ENCODE measurements at places on chromosomes 3 and 15.

GRCh38 chr3:101827211-101828174, 21.8 kb upstream of the NFKBIZ start:
- peak; percentile 87 for DNase-seq

- no peak for DNase-seq
Measured at GRCh38 chr3:147409143-147410115, at the start of gene ZIC1. ZIC1 (plus strand) TSS chr3:147409365; CDS start chr3:147410113, 748 bp downstream.

DNA sequence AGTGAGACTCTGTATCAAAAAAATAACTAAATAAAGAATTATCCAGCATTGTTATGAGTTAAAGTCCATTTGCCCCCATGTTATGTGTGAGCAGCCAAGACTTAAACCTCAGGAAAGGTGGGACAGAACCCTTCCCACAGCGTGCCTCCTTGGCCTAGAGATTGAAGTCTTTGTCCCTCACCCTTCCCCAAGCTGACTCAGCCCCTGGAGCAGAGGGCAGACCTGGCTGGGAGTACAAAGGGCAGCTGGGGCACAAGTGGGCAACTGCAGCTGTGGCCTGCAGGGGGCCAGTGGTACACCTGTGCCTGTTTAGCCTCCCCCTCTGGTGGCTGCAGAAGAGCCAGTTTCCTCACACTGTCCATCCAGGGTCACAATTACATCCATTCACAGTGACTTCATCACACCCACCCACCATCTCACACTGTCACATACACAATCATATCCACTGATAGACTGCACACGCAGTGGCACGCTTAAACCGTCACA, 940 bp upstream of the ACY1 start:
- DNase-seq, result peak; percentile 19

- DNase-seq, result peak; percentile 14
Measured at GRCh38 chr15:89399238-89400115, 64.9 kb upstream of the POLG start.

DNA sequence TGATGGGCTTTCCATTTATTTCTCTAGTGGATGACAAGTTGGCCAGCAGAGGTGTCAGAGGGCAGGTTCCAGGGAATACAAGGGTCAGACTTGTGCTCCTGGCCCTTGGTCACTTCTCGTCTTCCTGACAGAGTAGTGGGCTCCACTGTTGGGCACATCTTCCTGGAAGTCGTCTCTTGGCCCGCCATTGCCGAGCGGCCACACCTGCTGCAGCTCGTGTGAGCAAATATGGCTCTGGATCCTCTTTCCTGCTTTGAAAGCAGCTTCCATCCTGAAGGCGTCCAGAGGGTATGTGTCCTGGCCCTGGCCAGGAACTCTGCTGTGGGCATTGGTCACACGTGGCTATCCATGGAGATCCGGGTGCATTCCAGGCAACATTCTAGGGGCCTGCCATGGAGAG, 100.2 kb downstream of the SNRPN start:
- DNase-seq, result no peak

DNA sequence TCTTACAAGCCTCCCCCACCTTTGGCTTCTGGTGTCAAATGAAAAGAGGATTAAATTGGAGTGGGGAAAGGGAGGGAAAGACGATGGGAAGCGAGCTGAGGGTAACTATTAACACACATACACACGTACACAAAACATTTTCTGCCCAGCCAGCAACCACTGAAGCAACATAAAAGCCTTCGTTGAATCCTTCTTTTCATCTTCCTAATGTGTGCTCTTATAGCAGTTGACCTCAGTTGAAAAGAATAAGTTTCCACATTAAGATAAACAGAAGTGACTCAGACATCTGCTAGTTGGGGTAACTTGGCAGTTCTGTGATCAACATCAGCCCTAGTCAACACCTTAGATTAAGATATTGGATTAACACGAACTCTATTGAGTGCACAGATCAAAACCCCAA, 558.5 kb downstream of the MECOM start:
- DNase-seq, result no peak

GRCh38 chr3:49529567-49529966, 24.7 kb upstream of the BSN start:
- DNase-seq, result no peak

DNA sequence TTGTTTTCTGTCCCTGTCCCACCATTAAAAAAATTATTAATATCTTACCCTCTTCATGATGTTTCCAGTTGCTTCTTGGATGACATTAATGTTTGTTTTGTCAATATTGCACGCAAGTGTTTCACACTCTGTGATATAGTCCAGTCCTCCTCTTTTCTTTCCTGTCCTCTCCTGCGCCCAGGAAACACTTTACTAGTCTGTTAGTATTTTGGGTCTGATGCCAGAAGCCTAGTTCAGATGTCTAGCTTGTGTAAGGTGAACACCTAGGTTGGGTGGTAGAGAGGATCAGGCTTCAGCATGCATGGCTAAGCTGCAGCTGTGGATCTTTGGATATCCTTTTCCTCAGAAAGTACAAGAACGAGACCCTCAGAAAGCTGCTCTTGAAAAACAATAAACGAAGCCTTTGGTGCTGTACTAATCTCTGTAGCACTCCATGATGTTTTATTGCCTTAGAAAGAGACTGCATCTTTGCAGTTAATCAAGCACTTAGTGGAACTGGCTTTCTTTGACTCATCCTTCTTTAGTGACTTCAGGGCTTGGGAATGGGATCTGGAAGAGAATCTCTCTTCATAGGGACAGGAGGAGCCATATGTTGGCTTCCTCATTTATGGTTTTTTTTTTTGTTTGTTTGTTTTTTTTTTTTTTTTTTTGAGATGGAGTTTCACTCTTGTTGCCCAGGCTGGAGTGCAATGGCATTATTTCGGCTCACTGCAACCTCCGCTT, 253.4 kb downstream of the LPP start:
- DNase-seq, result no peak

DNA sequence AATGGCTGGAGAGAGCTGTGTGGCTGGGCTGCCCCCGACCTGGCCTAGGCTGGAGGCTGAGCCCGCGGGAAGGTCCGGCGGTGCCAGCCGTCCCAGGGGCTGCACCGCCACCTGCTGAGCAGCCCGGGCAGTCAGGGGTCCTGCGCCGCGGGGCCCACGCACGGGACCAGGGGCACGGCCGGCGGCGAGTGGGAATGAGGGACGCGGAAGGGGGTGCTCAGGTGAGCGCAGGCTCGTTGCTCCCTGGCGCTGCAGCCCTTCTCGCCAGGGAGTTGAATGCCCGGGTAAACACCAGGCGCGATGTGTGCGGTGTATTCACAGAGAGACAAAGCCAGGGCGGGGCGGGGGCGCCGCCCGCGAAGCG, 666 bp upstream of the SEMA3F start:
- no peak for DNase-seq

- DNase-seq, result no peak
Measured at GRCh38 chr3:61601831-61602230, 40.5 kb downstream of the PTPRG start.

- DNase-seq, result no peak
Measured at GRCh38 chr3:143975554-143976152, 4.0 kb downstream of the DIPK2A start.

GRCh38 chr3:10757021-10757820, 58.8 kb upstream of the SLC6A11 start:
- no peak for DNase-seq

DNA sequence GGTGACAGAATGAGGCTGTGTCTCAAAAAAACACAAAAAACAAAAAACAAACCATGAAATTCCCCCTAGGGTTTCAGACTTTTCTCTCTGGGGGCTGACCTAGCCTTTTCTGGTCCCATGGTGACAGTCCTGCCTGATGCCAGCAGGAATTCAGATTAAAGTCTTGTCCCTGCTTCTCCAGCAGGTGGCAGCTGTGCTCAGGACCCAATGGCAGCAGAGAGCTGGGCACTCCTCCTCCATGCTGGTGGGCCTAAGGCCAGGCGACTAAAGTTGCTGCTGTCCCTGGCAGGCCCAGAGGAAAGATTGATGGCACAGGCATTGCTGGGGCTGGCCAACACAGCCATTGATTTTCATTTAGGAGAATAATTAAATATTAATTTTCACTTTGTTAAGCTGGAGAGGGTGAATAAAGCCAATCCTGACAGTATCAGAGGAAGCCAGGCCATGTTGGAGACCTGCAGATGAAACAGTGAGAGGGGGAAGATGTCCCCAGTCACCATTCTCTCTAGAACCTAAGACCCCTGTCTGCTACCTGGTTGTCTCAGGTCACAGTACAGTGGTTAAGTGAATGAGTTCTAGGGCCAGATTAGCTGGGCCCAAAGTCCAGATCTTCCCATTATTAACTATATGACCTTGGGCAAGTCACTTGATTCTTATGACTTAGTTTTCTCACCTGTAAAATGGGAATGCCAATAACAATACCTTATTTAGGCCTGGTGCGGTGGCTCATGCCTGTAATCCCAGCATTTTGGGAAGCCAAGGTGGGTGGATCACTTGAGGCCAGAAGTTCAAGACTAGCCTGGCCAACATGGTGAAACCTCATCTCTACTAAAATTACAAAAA, 7.1 kb downstream of the CELF6 start:
- peak; percentile 56 for DNase-seq

DNA sequence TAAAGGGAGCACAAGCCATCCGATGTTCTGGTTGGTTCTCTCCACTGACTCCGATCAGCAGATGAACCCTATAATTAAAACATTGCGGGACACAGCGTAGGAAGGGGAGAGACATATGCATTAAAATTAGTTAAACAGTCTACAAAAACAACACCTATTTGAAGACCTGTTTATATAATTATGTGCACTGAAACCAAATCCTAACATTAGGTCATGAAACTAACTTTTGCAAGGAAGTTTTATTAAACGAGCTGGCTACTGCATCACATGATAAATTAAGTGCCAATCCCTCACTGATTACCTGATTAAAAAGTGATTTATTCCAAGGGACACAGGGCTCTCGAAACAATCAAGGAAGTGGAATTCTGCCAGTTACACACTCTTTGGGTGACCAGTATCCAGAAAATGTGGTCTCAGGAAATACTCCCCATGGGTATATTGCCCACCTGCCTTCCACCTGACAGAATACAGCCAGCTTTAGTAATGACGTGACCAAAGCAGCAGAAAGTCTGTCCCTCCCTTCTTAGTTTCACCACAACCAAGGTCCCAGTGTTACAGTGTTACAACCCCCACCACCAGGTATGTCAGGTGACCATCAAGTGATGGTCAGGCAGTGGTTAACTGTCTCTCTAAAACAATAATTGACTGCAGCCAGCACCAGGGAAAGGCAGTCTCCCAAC, 69.5 kb downstream of the HERC1 start:
- no peak for DNase-seq

GRCh38 chr15:98139337-98139736, 178.8 kb downstream of the ARRDC4 start:
- DNase-seq, result no peak

GRCh38 chr3:24793896-24794295, 299.2 kb upstream of the THRB start:
- no peak for DNase-seq

DNA sequence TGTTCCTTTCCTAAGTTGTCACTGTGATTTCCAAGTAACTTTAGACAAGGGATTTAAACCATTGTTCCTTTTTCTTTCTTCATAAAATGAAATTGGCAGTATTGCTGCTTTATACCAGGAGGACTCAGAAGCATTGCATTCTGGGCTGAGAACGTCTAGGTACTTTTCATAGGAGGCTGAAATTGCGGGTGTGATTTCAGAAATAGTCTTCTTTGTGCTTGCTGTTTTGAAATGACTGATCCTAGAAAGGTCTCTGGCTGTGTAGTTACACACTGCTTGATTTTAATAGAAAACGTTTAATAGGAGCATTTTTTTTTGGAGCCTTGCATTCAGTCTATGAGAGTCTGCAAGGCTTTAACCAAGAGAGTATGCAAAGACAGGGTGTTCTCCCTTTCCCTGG, 56.3 kb downstream of the PPM1L start:
- no peak for DNase-seq

DNA sequence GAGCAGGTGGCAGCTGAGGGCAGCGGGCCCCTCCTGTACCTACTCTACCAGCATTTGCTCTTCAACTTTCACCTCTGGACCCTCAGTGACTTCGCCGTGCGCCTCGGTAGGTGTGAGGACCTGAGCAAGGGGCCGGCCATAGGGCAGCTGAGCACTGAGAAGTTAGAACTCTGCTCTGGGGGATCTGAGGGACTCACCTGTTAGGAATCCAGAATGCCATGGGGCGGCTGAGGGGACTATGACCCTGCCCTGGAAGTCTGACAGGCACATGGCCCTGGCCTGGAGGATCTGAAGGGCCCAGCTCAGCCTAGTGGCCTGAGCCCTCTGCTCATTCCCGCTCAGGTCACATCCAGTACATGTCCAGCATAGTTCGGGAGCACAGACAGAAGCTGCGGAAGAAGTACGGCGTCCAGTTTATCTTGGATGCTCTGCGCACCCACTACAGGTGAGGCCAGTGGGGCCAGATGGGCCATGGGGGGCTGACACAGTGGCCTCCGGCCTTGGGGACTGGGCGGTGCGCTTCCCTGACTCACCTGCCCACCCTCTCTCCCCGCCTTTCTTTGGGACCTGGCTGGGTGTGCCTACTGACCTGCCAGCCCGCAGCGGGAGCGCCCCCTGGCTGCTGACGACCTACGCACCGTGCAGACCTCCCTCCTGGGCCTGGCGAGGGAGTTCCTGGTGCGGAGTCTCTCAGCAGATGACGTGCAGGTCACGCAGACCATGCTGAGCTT, 18.8 kb downstream of the NBEAL2 start:
- peak; percentile 71 for DNase-seq
